ENCODE measurements at places on chromosomes 5 and 9.

- DNase-seq, result no peak
These were observed 143.7 kb downstream of the ACER2 start for GRCh38 chr9:19552282-19553105.

DNA sequence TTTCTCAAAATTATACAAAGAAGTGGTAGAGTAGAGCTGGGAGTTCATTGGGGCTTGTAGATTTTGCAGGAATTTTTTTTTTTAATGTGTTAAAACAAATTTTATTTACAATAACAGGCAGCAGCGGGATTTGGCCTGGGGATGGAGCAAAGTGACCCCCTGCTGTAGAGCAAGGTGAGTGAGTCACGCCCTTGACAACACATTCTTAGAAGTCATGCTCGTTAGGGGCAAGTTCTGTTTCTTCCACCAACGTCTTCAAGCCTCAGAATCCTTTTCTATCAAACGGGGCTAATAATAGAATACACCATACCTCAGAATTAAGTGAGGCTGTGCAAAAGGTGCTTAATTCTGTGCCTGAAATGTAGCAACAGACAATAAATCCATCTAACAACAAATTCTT lies 1.1 kb upstream of the ANKDD1B start:
- DNase-seq, result no peak

DNA sequence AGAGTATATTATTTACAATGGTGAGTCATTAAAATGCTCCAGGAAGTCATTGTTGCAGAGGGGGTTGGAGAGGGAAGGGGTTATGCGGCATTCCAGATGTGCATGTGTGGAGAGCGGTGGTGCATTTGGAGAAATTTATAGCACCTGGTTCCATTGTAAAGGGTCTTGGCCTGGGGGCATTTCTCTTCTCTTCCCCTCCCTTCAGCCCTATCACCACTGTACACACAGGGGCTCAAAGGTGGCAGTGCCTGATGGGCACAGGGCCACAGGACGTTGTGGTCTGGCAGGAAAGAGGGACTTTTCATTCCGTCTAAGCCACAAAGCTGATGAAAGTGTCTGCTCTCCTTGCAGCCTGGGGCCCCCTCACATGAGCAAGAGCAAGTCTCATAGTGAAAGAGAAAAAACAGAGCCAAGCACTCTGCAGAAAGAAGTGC lies 442.4 kb upstream of the ZNF462 start:
- DNase-seq, result no peak

DNA sequence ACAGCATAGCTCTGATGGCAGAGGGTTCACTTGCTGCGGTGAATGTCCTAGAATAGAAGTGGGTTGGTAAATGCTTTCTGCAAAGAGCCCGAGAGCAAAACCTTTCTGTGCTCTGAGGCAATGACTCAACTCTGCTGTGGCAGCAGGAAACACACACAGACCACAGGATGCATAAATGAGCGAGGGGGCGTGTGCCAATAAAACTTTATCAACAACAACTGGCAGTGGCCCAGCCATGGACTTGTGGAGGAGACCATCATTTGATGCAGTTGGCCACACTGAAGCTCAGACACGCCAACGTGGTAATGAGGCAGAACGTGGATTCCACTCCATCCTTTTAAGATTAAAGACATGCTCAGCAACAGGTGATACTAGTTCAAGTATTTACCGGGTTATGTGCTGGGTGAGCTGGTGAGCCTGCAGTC lies 6.8 kb downstream of the MRPL36 start:
- no peak for DNase-seq

DNA sequence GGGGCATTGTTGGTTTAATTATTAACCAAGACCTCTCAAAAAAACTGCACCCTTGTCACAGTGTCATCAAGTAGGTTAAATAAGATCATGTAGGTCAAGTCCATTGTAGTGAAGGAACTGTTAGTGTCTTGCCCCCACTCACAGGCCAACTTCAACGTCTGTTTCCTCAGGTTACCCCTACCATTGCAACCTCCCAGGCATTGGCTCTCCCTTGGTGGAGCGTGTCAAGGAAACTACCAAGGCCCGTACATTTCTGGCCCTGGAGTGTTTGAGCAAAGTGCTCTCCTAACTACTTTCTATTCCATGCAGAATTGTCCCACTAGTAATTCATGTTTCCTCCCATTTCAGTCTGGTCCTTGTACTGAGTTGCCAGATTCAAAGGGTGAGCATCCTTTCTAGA lies 167.5 kb downstream of the MEF2C start:
- DNase-seq, result no peak

DNA sequence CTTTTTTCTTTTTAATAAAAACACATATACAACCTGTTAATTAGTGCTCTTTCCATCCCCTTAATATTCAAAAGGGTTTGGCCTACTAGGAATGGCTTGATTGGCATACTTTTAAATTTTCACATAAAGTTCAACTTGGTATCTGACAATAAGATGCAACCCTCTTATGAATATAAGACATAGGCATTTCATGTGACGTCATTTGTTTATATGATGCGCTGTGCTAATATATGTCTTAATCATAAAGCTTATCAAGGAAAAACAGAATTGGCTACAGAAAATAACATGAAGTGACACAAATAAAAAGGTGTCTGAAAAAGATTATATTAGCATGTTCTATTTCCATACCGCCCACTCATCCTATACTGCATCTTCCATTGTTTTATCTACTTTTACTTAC lies 1642.4 kb downstream of the EFNA5 start:
- DNase-seq, result no peak

- DNase-seq, result no peak
These were observed 496 bp downstream of the MAPK9 start for GRCh38 chr5:180291234-180291940.
